Inflammatory macrophage treated with lipopolysaccharide for 1 hour (primary cell): ENCODE measurements at places on chromosomes 12 and 14.

GRCh38 chr14:66025779-66026178 is 460.4 kb upstream of the CCDC196 start:
- no peak for DNase-seq

- peak; percentile 93 for DNase-seq
These were observed 5.4 kb upstream of the NR4A1 start for GRCh38 chr12:52045794-52046199.

DNA sequence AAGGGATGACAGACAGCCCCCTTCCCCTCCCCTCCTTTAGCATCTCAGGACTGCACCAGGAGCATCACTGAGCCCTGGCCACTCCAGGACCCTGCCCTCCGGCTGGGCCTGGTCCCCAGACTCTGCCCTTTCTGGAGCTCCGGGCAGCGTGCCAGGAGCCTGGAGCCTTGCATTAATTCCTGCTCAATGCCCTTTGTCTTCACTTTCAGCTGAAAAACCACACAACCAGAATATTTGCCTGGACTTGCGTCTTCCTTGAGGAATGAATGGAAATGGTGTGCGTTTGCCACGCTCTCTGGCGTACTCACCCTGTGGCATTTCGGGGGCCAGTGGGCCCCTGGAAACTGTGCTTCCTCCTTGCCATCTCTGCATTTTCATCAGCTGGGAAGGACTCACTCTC is 8.5 kb upstream of the RFLNA start:
- no peak for DNase-seq

DNA sequence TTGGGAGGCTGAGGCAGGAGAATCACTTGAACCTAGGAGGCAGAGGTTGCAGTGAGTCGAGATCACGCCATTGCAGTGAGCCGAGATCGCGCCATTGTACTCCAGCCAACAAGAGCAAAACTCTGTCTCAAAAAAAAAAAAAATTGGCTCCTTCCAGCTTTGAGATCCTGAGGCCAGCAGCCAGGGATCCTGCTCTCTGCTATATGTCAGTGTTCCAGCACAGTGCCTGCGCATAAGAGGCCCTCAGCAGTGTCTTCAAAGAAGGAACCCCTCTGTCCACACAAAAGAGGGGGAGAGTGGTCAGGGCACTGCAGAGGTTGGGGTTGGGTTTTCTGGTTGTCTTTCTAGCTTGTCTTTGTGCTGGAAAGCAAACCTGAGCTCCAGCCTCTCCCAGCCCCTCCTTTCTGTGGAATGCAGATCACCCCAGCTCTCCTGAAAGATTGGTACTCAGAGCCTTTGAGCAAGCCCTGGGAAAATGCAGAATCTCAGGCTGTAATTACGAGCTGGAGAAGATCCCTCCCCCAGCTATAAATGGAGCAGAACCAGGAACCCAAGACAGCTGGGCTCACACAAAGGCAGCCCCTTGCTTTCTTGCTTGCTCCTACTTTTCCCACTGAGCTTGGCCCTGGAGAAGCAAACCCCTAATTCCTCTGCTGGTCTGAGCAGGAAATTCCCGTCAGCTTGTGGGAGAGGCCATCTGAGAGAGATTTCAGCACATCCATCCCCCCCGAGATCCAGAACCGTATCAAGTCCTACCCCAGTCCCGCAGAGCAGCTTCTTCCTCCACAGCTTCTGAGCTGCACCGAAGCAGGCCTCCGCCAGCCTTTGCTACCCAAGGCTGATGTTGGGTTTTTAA is 205.7 kb downstream of the ZFP36L1 start:
- no peak for DNase-seq

GRCh38 chr12:3149515-3150307 is 72.5 kb downstream of the TSPAN9 start:
- DNase-seq = no peak

- peak; percentile 94 for DNase-seq
These were observed 37.4 kb upstream of the PSMA6 start for GRCh38 chr14:35254736-35255135.

GRCh38 chr12:63846238-63846967 is 1.9 kb downstream of the SRGAP1 start:
- DNase-seq = no peak

DNA sequence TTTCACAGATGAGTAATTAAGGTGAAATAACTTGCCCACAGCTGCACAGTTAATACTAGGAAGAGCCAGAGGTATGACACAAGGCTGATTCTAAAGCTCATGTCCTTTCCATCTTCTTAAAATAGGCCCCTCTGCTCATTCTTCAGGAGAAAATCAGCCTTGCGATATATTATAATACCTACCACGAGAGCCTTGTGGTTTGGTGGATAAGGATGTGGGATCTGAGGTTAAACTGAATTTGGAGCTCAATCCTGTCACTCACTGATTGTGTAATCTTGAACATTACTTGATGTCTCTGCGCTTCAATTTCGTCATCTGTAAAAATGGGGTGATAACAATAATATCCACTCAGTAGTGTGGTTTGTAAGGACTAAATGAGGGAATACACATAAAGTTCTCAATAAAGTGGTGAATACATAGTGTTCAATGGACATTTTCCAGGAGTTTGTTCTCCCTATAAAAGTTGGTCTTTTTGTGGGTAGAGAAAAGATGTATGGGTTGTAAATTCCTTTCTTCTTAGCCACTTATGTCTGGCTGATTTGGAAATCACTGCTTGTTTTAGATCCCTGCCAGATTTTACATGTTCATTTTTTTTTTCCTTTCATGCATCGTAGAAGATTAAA is 25.1 kb upstream of the ATP2B1 start:
- peak; percentile 95 for DNase-seq

DNA sequence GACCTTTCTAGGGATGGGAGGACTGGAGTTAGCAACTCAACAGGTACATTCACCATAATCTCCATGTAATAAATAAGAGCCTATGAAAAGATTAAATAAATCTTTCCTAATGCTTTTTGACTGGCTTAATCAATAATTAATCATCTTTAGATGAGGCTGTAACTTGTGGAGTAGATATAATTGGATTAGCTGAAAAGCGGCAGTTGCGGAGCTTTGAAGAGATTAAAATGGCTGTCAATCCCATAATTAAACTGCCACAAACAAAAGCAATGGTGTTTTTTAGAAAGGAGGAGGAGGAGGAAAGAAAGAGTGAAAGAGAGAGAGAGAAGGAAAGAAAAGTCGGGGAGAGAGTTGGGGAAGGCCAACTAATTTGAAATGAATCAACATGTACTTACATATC is 70.7 kb upstream of the TMEM263 start:
- no peak for DNase-seq

- peak; percentile 80 for DNase-seq
These were observed 5.0 kb downstream of the PPTC7 start for GRCh38 chr12:110577864-110578693.

GRCh38 chr14:103129301-103130016 is 6.2 kb downstream of the TNFAIP2 start:
- no peak for DNase-seq

DNA sequence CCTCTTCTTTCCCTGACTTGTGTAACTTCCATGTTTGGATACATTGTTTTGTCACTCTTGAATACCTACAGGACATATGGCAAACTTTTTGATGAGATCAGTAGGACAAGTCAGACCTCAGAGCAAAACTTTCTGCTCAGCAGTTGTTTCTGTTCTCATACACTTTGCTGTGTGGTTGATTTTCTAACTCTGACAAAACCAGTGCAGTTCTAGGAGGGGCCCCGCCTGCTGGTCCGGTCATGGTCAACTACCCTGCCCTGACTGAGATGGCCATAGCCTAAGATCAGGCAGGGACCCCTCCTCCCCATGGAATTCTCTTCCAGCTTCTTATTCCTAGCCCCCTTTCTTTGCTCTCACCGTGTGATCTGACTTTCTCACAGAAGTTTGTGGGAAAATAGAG is 92.8 kb downstream of the OTOGL start:
- no peak for DNase-seq

DNA sequence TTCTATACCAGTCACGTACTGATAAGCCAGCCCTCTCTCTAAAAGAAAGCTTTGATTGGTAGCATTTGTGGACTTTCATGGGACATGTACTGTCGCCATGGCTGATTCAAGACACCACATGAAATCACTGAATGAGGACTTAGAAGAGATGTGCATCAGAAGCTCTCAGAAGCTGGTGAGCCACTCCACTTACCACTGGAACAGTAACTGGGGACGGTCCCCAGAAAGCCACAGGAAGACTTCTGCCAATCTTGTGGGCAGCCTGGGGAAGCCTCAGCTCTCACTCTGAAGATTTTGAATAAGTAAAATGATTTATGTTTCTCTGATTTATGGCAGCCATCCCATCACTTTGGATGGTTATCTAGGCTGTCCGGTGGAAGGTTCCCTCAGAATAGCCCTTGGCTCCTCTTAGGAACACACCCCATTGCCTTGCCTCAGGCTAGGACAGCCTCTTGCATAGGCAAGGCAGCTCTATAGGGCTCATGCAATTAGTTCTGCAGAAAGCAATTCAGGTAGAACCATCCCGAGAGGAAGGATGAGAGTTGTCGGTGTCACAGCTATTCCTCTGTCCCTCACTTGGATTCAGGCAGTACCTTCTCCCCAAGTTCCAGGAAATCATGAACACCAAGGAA is 9.8 kb downstream of the DHRS1 start:
- no peak for DNase-seq

DNA sequence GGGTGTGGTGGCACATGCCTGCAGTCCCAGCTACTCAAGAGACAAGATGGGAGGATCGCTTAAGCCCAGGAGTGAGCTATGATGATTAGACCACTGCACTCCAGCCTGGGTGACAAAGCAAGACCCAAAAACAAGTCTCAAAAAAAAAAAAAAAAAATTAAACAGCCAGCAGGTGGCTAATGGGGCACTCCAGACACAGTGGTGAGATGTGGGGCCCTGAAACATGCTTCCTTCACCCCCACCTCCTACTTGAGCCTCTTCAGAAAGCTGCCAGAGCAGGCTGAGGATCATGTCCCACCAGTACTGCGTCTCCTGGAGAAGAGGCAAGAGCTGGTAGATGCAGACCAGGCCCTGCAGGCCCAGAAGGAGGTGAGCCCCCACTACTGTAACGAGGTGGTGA is 2.1 kb downstream of the CFAP73 start:
- DNase-seq = no peak

GRCh38 chr12:105107171-105107493 is 399 bp upstream of the WASHC4 start:
- DNase-seq = no peak

- no peak for DNase-seq
These were observed 79.1 kb downstream of the OTX2 start for GRCh38 chr14:56731187-56731586.
